Right kidney (tissue), 9 donors: ENCODE measurements at places on chromosomes 6 and 20.

DNA sequence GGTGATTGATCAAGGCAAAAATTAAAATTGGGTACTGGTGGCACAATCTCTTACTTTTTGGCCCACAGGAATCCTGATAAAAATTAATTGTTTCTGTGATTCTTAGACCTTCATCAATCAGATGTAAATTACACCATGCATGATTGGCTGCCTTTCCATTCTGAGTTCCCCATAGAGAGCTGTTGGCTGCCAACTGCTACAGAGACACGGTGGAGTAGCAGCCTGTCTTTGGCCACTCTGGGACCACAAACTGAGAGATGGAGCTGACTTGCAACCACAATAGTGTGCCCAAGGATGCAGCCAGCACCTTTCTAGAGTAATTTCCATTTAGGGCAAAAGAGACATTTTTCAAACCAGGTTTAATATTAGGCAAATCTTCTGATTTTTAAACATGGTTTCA is 274.3 kb upstream of the MMS22L start:
- no peak for DNase-seq

DNA sequence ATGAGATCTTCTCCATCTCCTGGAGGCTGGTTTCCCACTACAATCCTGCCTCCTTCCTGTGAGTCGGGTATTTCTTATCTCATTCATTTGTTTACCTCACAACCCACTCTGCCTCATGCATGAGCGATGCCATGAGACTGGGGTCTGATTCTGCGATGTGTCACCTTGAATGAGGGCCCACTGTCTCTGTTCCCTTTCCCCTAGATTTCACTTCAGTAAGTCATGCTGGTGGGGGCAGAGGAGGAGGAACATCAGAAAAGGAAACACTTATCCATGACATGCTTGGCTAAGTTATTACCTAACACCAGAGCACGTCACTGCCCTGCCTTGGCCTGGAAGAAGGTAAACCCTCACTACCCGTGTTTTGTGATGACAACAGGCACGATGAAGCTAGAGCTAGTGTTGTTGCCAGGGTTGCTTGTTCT is 337.4 kb upstream of the PRDM1 start:
- no peak for DNase-seq

- DNase-seq: no peak
These were observed 1.1 kb downstream of the CDS2 start for GRCh38 chr20:5127859-5128424.

GRCh38 chr20:54340667-54341081 is 132.8 kb downstream of the PFDN4 start:
- DNase-seq: no peak

GRCh38 chr6:30830438-30830837 is 53.9 kb upstream of the DDR1 start:
- DNase-seq: no peak

DNA sequence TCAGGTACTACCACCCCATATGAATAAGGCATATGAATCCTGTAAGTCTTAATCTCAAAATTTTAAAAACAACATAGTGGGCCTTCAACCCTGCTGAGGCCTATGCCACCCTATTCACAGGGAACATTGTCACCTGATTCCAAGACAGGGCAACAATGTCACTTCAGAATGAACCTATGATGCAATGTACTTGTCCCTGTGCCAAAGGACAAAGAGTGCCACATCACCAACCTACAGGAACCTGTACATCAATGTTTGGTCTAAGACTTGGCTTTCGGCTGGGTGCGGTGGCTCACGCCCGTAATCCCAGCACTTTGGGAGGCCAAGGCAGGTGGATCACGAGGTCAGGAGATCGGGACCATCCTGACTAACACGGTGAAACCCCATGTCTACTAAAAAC is 318.5 kb upstream of the JARID2 start:
- no peak for DNase-seq

- DNase-seq: no peak
These were observed 82.6 kb downstream of the TBX18 start for GRCh38 chr6:84681693-84682326.

DNA sequence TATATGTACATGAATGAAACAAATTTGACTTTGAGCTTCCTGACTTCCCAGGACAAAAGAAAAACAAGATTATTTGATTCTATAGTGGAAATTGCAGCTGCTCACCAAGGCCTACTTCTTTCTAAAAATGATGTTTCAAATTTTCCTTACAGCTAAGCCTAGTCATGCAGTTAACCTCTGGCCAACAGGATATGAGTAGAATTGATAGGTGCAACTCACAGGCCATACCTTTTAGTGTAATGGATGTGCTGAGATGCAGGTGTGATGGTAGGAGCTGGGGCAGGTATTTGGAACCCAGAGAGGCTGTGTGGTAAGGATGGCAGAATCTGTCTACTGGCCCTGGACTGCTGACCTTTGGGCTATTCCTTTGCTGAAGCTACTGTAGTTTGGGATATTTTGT is 230.9 kb upstream of the PREP start:
- no peak for DNase-seq
